ENCODE measurements at places on chromosomes 1 and 21. TPM values are rescaled to one million over a fixed set of nuclear protein-coding genes. Genes with fewer than 3 reads are reported as not detected.

- no peak for DNase-seq
Measured at GRCh38 chr1:228344631-228345072, 62.0 kb downstream of the TRIM11 start.

DNA sequence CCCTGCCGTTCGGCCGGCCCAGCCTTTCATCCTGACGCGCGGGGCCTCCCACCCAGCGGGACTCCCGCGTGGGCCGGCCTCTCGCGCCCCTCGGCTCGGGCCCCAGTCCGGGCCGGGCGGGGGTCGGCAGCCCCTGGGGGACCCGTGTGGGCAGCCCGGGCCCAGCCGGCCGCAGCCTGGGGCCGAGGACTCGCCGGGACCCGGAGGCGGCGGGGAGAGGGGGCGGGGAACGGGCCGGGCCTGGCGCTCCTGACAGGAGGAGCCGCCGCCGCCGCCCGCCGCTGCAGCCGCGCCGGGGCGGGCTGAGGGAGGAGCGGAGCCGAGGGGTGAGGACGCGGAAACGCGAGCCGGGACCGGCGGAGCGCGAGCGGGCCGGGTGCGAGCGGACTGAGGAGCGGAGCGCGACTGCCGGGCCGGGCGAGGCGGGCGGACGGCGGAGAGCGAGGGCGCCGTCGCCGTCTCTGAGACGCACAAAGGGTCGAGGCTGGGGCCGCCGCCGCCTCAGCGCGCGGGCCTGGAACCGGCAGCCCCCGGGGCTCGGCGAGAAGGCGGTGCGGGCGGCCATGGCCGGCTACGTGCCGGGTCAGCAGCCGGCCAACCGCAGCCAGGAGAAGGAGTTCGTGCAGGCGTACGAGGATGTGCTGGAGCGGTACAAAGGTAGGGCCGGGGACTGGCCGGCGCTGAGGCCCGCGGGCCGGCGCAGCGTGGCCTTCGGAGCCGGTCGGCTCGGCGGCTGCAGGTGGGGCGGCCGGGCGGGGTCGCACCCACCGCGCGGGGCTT lies 79.1 kb downstream of the NDUFS5 start:
- DNase-seq = peak; percentile 93

GRCh38 chr1:154818911-154819310 lies 51.2 kb downstream of the KCNN3 start:
- no peak for DNase-seq

DNA sequence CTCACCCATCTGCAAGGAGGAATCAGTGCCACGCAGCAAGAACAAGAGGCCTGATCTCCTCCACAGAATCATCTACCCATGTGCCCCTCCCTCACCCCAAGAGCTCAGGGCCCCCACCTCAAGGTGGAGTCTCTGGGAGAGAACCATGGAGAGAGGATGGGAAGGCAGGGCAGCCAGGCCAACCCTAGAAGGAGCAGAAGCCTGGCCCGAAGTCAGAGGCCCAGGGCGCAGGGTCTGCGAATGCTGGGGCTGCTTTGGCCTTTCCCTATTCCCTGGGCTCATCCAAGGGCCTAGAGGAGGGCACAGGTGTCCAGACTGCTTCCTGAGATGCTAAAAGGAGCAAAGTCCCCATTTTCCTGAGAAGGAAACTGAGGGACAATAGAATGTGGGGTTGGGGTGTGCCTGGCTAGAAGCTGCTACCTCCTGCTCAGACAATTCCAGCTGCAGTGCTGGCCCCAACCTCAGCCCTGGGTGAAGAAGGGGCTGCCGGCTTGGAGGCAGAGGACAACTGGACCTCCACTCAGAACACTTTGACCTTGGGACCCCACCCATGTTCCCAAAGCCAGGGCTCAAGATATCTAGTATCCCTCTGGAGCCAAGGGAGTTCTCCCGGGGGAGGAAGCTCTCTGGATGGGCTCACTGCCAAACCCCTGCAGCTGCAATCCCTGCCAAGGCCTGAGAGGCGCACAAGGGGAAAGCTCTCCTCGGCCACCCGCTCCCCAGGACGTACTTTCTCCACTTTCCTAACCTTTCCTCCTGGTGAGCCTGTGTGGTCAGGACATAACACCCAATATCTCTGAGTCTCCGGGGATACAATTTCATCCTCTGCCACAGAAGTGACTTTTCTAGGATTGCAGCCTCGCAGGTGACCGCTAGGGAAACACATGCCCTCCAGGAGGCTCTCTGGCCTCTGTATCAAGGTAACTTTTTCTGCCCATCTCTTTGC lies 16.6 kb upstream of the LEMD1 start:
- DNase-seq = peak; percentile 94

- no peak for DNase-seq
Measured at GRCh38 chr1:154864189-154864975, 5.7 kb downstream of the KCNN3 start.

- no peak for DNase-seq
Measured at GRCh38 chr21:44969931-44970755, 30.3 kb downstream of the SLX9 start.

DNA sequence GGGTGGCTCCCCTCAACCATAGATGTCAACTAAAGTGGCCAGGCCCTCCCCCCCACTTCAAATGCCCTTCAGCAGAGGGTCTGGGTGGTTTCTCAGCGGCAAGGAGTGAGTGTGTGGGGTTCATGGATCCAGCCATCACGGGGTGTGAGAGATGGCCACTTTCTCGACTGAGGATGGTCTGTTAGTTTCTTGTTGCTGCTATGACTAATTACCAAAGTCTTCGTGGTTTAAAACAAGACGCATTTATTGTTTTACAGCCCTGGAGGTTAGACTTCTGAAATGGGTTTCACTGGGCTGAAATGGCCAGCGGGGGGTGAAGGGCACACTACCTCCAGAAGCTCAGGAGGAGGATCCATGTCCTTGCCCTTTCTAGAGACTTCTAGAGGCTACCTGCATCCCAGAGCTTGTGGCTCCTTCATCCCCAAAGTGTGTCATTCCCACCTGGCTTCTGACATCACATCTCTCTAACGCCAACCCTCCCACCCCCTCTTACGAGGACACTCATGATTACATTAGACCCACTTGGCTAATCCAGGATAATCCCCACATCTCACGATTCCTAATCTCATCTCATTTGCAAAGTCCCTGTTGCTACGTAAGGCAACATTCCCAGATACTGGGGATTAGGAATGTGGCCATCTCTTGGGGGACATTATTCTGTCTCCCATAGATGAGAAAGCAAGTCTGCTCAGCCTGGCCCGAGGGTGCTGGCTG lies 53.0 kb downstream of the EPHB2 start:
- no peak for DNase-seq

DNA sequence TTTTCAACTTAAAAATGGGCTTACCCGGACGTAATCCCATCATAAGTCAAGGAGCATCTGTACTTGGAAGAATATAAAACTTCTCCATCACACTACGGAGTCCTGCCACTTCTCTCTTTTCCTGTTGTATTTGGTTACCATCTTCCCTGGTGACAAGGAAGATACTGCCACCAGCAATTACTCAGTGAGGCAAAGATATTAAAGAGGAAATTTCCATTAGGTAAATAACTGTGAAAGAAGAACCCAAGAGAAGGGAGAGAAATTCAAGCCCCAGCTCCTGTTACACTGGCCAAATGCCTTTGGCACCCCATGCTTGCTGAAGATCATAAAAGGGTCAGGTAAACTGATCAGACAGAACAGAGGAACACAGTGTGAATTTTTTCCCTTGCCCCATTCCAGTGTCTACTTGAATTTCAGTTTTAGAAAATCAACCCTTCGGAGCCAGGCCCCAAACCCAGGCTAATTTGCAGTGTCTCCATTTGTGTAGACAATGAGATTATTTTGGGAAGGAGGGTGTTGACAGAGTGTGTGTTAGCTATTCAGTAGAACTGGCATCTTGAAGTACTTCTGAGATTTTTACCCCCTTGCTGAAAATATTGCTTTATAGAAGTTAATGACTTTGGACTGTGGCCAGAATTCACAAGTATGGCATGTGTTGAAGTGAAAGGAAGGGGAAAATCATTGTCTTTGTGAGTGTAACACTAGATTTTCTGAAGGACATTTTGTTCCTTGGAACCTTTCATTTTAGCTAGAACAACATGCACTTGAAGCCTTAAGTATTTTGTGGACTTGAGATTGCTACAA lies 167.1 kb downstream of the DHRS3 start:
- no peak for DNase-seq

DNA sequence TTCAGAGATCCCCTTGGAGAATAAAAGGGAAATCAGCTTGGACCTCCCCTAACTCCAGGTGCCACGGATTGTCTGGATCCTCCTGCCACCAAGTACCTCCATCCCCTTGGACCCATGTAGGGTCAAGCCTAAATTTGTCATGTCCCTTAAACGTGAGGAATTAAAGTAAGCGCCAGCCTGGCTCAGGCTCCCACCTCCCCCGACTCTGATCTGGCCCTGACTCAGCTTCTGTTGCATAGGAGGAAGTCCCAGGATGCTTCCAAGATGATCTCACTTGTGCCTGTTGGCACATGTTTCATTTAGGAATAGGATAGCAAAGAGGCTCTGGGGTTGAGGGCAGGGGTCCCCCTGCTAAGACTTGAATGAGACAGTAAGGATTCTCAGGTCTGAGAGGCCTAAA lies 231.9 kb upstream of the JUN start:
- no peak for DNase-seq

- DNase-seq = no peak
Measured at GRCh38 chr1:212633161-212633560, 24.6 kb downstream of the ATF3 start.

DNA sequence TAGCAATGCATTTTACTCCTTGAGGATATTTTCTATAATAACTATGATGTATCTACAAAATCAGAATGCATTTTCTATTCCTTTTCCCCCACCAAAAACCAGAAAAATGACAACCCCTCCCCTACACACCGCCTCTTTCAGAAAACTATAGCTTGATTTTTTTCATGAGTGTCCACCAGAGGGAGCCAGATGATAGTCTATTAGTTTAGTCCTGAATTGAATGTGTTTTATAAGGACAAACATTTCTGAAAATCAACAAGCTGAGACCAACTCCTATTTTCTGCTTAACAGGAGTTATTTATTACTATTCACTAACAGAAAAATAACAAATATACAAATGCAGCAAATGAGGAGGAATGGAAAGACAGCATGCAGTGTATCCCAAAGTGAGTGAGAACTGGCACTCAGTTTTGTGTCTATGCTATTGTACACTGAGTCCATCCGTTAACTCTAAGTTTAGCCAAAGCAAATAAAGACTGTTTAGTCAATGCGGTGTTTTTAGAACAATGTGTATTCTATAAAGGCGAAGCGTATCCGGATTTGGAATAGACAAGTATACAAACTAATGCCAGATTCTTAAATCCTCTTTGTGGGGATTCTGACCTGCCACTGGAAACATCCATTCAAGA lies 182.6 kb downstream of the VAV3 start:
- peak; percentile 84 for DNase-seq

S100A9 gene
- 125 TPM for total RNA-seq

- DNase-seq = no peak
Measured at GRCh38 chr1:51708911-51709760, 92.2 kb downstream of the OSBPL9 start.

DNA sequence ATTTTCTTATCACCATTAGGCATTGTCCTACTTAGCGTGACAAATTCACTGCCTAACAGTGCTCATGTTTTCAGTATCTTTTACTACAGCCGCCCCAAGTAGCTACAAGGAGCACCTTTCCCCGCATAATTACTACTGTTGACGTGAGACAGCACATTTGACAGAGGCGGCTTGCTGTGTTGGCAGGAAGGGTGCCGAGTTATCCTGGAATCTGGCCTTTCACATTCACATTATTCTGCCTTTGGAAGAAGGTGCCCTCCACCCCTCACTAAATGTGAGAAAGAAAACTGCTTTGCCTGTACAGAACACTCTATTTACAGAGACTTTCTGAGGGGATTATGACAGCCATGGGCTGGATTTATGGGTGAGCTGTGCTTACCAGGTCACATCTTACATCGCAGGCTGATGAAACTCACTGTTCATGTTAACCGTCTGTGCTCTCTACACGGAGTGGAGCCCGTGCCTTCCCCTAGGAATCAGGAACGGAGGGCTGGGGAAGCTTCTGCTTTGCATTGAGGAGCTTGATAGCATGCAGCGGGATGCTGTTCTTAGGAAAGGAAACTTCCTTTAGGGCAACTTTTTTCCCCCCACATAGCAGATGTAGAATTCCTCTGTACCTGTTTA lies 148.0 kb upstream of the ZRANB2 start:
- peak; percentile 6 for DNase-seq

- DNase-seq = no peak
Measured at GRCh38 chr21:34974162-34974981, 74.7 kb downstream of the RUNX1 start.

DNA sequence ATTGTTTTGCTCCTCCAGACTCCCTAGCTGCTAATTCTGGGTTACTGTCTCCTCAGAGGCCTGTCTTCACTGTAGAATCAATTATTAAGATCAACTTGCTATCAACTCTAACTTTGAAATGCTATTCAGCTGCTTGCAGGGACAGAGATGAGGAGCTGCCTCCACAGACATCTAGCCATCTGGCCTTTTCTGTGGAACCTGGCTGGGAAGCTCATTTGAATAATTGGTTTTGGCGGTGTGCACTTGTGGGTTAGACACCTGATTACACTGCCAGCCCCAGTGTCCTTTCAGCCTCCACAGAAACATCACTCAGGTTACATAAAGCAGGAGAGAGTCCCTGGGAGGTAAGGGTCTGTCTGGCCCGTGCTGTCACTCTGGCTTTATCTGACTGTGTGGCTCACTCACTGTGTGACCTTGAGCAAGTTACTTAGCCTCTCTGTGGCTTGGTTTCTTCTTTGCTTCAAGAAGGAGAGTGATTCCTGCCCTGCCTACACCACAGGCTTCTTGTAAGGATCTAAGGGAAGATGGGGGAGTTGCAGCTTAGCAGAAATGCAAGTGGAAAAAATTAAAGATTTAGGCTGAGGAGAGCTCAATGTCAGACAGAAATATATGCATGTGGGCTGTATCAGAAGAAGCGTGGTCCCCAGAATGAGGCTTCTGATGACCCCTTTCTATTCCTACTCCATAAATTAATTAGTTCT lies 131.6 kb downstream of the BEND5 start:
- DNase-seq = peak; percentile 19

Data from stomach (tissue), 19 donors.